ENCODE measurements at places on chromosomes 1 and 21. TPM values are rescaled to one million over a fixed set of nuclear protein-coding genes. Genes with fewer than 3 reads are reported as not detected.
A peak's percentile ranks its signal among the peaks of the same experiment; 100 is the strongest.

Gene SRGAP2C
- 20.4 TPM for total RNA-seq

DNA sequence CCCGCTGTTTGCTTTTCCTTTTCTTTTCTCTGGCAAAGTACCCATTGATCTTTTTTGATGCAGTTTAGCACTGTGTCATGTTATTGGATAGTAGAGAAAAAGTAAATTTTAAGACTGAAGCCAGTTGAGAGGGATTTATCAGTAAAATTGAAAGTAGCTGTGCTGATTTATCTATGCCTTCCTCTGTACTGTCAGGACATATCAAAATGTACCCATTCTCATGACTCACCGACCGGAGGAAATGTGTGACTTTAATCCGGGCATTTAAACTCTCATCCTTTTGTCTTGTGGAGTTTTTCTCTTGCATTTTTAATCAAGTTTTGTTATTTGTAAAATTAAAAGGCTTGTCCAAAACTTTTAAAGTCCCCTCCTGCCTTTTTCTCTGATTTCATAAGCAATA lies 276.6 kb upstream of the FMN2 start:
- no peaks in the 10 kb centered on the region for H3K27me3 ChIP-seq
- peaks cover 17% of the 10 kb centered on the region for H3K4me1 ChIP-seq
- no peak overlapping the region for H3K27ac ChIP-seq
- no peaks in the 10 kb centered on the region for H3K36me3 ChIP-seq

Gene HTR6
- not detected for total RNA-seq

Gene RGS4
- total RNA-seq: 0.77 TPM

- H3K4me3 ChIP-seq: no peak overlapping the region
- H3K4me1 ChIP-seq: peaks cover 6% of the 10 kb centered on the region
- H3K27me3 ChIP-seq: no peaks in the 10 kb centered on the region
- H3K36me3 ChIP-seq: no peaks in the 10 kb centered on the region
- peak; percentile 25 for DNase-seq
- H3K27ac ChIP-seq: no peak overlapping the region
Measured at GRCh38 chr1:15836772-15837669, 10.5 kb upstream of the SPEN start.

GRCh38 chr1:4692437-4692836 lies 38.0 kb downstream of the AJAP1 start:
- no peak overlapping the region for H3K27ac ChIP-seq
- no peaks in the 10 kb centered on the region for H3K4me1 ChIP-seq
- no peak for DNase-seq
- H3K4me3 ChIP-seq: no peak overlapping the region
- H3K27me3 ChIP-seq: peaks cover 5% of the 10 kb centered on the region

- no peak for DNase-seq
- H3K36me3 ChIP-seq: no peaks in the 10 kb centered on the region
- H3K27ac ChIP-seq: no peak overlapping the region
- H3K27me3 ChIP-seq: no peaks in the 10 kb centered on the region
Measured at GRCh38 chr1:246146804-246147523, 360.1 kb downstream of the SMYD3 start.

GRCh38 chr1:21391497-21391896 lies 48.4 kb upstream of the NBPF3 start:
- H3K27ac ChIP-seq: no peak overlapping the region
- no peaks in the 10 kb centered on the region for H3K4me1 ChIP-seq
- no peaks in the 10 kb centered on the region for H3K27me3 ChIP-seq
- H3K4me3 ChIP-seq: no peak overlapping the region
- no peak for DNase-seq

Gene DRAXIN
- 27.1 TPM for total RNA-seq

- H3K36me3 ChIP-seq: no peaks in the 10 kb centered on the region
- no peak overlapping the region for H3K4me3 ChIP-seq
- H3K4me1 ChIP-seq: no peaks in the 10 kb centered on the region
- H3K27me3 ChIP-seq: no peaks in the 10 kb centered on the region
- H3K27ac ChIP-seq: no peak overlapping the region
- no peak for DNase-seq
Measured at GRCh38 chr1:64981601-64982533, 15.5 kb upstream of the JAK1 start.

- H3K27me3 ChIP-seq: peaks cover 100% of the 10 kb centered on the region
- peaks cover 5% of the 10 kb centered on the region for H3K4me1 ChIP-seq
- no peak overlapping the region for H3K27ac ChIP-seq
- no peak overlapping the region for H3K4me3 ChIP-seq
- no peaks in the 10 kb centered on the region for H3K36me3 ChIP-seq
Measured at GRCh38 chr1:970242-970972, 4.1 kb downstream of the PLEKHN1 start.

Gene PGBD5
- total RNA-seq: 1.2 TPM

GRCh38 chr1:99560207-99561040 lies 85.5 kb upstream of the PALMD start:
- H3K36me3 ChIP-seq: no peaks in the 10 kb centered on the region
- peaks cover 7% of the 10 kb centered on the region for H3K4me1 ChIP-seq
- H3K27ac ChIP-seq: no peak overlapping the region
- no peak overlapping the region for H3K4me3 ChIP-seq
- no peaks in the 10 kb centered on the region for H3K27me3 ChIP-seq

GRCh38 chr1:210709701-210710100 lies 381.0 kb downstream of the HHAT start:
- H3K4me3 ChIP-seq: no peak overlapping the region
- no peaks in the 10 kb centered on the region for H3K27me3 ChIP-seq
- no peak overlapping the region for H3K27ac ChIP-seq
- H3K4me1 ChIP-seq: peaks cover 19% of the 10 kb centered on the region
- no peak for DNase-seq
- no peaks in the 10 kb centered on the region for H3K36me3 ChIP-seq

Gene OVAAL
- total RNA-seq: not detected

Data from neural progenitor cell (in vitro differentiated cells).